ENCODE measurements at places on chromosomes 16 and 17.

DNA sequence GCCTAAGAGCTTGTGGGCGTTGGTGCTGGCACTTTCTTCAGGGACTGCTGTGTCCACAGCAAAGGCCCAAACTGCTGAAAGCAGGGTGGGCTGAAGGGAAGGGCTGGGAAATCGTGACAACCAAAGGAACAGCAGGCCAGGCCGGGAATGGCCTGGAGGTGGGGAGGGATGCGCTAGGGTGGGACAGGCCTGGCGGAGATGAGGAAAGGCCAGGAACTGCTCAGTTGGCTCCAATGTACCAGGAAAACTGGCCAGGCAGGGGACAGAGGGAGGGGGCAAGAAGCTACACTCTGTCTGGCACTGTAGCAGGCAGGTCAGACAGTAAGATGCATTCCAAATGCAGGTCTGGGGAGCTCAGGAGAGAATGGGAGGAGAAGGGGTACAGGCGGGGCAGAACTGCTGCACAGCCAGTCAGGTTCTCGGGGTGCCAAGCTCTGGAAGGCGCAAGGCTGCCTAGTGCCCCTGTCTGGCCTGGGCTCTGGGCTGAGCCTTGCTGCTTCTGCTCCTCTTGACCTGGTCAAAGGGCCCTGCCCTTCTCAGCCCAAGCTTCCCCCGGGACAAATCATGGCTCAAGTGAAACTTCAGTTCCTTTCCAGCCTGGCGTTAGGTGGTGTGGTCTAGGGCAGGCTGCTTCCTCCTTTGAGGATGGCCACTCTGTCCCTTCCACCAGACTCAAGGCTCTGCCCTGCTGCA lies 7.3 kb downstream of the PNMT start:
- no peak for DNase-seq
- H3K27ac ChIP-seq: peak overlapping the region; percentile 96
- H3K36me3 ChIP-seq: no peaks in the 10 kb centered on the region
- H3K4me1 ChIP-seq: peaks cover 10% of the 10 kb centered on the region
- H3K4me3 ChIP-seq: peak overlapping the region; percentile 74

DNA sequence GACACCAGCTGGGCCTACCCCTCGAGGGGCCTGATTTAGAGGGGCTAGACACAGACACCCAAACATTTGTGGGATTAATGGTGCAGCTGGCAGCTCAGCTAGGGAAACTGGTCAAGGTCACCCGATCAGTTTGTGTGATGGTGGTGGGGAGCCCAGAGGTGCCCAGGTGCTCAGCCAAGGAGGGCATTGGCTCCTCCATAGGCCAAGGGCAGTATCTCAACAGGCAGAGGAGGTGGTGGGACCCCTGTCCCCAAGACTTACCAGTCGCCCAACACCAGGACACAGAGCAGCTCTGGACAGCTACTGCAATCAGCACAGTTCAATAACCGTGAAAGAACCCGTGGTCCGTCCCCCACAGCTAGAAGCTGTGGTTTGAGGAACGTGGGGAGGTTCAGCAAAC lies 120.9 kb downstream of the C16orf78 start:
- DNase-seq: no peak
- peaks cover 19% of the 10 kb centered on the region for H3K4me1 ChIP-seq
- H3K27me3 ChIP-seq: no peaks in the 10 kb centered on the region
- no peak overlapping the region for H3K4me3 ChIP-seq
- H3K36me3 ChIP-seq: peaks cover 5% of the 10 kb centered on the region
- H3K27ac ChIP-seq: no peak overlapping the region

DNA sequence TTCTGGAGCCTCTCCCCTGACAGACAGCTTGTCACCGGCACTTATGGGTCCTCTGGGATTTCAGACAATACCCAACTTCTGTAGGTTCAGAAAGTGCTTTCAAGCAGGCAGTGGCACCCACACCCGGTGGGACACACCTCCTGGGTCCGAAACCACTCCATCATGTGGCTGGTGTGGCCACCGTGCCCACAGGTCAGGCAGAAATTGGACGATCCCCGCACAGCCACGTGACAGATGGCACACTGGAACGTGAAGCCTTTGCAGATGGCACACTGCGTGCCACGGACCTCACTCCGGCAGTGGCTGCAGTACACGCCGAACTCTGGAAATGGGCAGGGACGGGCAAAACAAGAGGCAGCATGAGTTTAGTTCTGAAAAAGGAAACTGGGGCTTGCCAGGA lies 99.5 kb upstream of the FA2H start:
- H3K4me3 ChIP-seq: no peak overlapping the region
- no peaks in the 10 kb centered on the region for H3K27me3 ChIP-seq
- no peak for DNase-seq
- H3K36me3 ChIP-seq: peaks cover 20% of the 10 kb centered on the region
- H3K27ac ChIP-seq: no peak overlapping the region
- no peaks in the 10 kb centered on the region for H3K4me1 ChIP-seq

DNA sequence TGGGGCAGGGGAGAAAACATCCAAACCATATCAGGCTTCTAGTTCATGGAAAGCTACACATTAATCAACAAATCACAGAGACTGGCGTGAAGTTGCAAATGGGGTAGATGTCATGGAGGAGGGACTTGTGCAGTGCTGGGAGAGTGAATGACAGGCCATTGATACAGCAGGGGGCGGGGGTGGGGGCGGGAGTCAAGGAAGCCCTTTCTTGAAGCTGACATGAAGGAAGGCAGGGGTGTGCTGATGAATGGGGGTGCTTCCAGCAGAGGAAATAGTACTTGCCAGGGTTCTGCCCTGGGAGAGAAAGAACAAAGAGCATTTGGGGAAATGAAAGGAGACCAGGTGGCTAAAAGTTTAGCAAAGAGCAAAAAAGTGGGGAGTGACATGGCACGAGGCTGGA lies 269.9 kb downstream of the SHISA9 start:
- H3K4me1 ChIP-seq: no peaks in the 10 kb centered on the region
- no peak overlapping the region for H3K4me3 ChIP-seq
- H3K27ac ChIP-seq: no peak overlapping the region
- peaks cover 5% of the 10 kb centered on the region for H3K27me3 ChIP-seq

DNA sequence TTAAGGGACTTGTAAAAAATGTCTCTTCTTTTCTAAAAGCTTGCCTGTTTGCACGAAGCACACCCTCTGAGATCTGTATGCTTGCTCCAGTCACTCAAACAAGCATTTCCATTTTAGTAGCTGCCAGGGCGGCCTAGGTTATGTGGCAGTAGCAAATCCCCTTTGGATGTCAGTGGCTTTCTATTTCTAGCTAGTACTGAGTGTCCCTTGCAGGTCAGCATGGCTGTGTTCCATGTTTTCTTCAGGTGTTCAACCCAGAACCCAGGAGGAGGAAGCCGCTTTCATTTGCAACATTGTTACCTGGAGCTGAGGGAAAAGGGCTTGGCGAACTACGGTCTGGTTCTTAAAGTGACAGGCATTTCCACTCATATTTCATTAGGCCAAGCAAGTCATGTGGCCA lies 36.4 kb downstream of the FOXL1 start:
- no peak overlapping the region for H3K27ac ChIP-seq
- no peak for DNase-seq

GRCh38 chr16:2853531-2854073 lies 4.4 kb downstream of the PRSS22 start:
- DNase-seq: no peak
- no peak overlapping the region for H3K4me3 ChIP-seq
- H3K36me3 ChIP-seq: peaks cover 9% of the 10 kb centered on the region
- no peak overlapping the region for H3K27ac ChIP-seq
- H3K4me1 ChIP-seq: no peaks in the 10 kb centered on the region

DNA sequence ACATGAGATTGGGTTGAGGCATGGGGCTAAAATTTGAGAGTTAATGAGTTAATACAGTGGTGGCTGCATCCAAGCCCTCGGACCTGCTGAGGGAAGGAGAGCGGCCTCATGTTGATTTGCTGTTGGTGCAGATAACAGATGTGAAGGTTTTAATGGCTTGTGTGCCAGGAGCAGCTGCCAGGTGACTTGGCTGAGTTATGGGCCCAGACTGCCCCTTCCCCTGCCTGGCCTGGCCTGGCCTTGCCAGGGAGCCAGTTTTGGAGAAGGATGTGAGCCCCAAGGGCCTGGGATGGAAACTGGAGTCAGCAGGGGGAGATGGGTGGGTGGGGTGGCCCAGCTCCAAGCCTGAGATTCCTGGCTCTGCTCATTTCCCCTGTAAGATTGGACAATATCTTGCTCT lies 230.1 kb downstream of the CBLN1 start:
- H3K27ac ChIP-seq: no peak overlapping the region
- no peaks in the 10 kb centered on the region for H3K4me1 ChIP-seq
- H3K4me3 ChIP-seq: no peak overlapping the region

GRCh38 chr17:61926826-61927207 lies 965 bp downstream of the INTS2 start:
- peak overlapping the region; percentile 92 for H3K27ac ChIP-seq
- DNase-seq: no peak
- peaks cover 3% of the 10 kb centered on the region for H3K36me3 ChIP-seq
- no peaks in the 10 kb centered on the region for H3K27me3 ChIP-seq

- H3K4me1 ChIP-seq: peaks cover 20% of the 10 kb centered on the region
- DNase-seq: no peak
- no peak overlapping the region for H3K4me3 ChIP-seq
- no peaks in the 10 kb centered on the region for H3K36me3 ChIP-seq
- H3K27me3 ChIP-seq: peaks cover 4% of the 10 kb centered on the region
- H3K27ac ChIP-seq: no peak overlapping the region
These were observed 405.5 kb upstream of the HSBP1 start for GRCh38 chr16:83402160-83402814.

GRCh38 chr16:84397090-84397489 lies 28.8 kb downstream of the ATP2C2 start:
- peaks cover 16% of the 10 kb centered on the region for H3K4me1 ChIP-seq
- no peak overlapping the region for H3K27ac ChIP-seq
- H3K36me3 ChIP-seq: peaks cover 5% of the 10 kb centered on the region
- DNase-seq: no peak

- peak within 1 kb of the TSS; percentile 86 for H3K27ac ChIP-seq
- H3K4me3 ChIP-seq: peak within 1 kb of the TSS; percentile 97
- H3K4me1 ChIP-seq: peaks cover 35% of the 10 kb centered on the region
- no peaks in the 10 kb centered on the region for H3K27me3 ChIP-seq
These were observed at the start of gene RMI2 for GRCh38 chr16:11345040-11345862. Gene RMI2 (plus strand): TSS chr16:11345459. CDS start chr16:11345472, 13 bp downstream.

- no peaks in the 10 kb centered on the region for H3K36me3 ChIP-seq
- no peaks in the 10 kb centered on the region for H3K4me1 ChIP-seq
- peaks cover 16% of the 10 kb centered on the region for H3K27me3 ChIP-seq
- no peak overlapping the region for H3K4me3 ChIP-seq
These were observed 12.5 kb upstream of the LYRM9 start for GRCh38 chr17:27905447-27906225.

GRCh38 chr16:89192956-89193575 lies 7.3 kb downstream of the SLC22A31 start:
- no peak overlapping the region for H3K27ac ChIP-seq
- peaks cover 17% of the 10 kb centered on the region for H3K27me3 ChIP-seq
- H3K36me3 ChIP-seq: no peaks in the 10 kb centered on the region
- H3K4me1 ChIP-seq: no peaks in the 10 kb centered on the region
- DNase-seq: no peak
- no peak overlapping the region for H3K4me3 ChIP-seq

- peaks cover 7% of the 10 kb centered on the region for H3K4me1 ChIP-seq
- no peak for DNase-seq
- H3K36me3 ChIP-seq: no peaks in the 10 kb centered on the region
These were observed 690 bp downstream of the NDE1 start for GRCh38 chr16:15650698-15651171.

DNA sequence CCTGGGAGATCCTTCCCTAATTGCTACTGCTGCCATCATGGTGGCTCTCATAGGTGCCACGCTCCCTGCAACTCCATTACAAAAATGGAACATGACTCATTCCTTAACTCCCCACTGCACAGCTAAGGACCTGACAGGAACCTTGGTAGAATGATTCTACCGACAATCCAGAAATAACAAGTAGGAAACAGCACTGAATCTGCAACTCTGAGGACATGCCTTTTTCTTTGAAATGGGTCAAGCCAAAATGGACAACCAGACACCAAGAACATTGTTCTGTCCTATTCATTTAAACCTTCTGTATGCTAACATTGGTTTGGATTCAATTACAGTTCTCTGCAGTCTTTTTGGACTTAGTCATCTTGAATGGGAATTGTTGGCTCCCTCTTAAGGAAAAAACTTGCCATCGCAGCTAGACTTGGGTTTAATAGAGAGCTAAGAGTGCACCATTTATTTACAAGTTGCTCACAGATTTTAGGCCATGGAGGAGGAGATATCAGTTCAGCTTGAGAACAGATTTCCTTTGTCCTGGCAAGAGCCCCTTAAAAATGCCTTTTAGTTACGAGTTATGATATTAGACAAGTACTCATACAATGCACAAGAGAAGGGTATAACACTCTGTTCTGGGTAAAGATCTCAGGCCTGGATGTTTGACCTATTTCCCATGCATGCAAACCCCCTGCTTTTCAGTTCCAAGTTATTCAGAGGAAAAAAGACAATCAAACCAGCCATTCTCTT lies 20.9 kb upstream of the NSRP1 start:
- no peaks in the 10 kb centered on the region for H3K4me1 ChIP-seq
- H3K27ac ChIP-seq: no peak overlapping the region
- no peak for DNase-seq
- peaks cover 33% of the 10 kb centered on the region for H3K27me3 ChIP-seq

DNA sequence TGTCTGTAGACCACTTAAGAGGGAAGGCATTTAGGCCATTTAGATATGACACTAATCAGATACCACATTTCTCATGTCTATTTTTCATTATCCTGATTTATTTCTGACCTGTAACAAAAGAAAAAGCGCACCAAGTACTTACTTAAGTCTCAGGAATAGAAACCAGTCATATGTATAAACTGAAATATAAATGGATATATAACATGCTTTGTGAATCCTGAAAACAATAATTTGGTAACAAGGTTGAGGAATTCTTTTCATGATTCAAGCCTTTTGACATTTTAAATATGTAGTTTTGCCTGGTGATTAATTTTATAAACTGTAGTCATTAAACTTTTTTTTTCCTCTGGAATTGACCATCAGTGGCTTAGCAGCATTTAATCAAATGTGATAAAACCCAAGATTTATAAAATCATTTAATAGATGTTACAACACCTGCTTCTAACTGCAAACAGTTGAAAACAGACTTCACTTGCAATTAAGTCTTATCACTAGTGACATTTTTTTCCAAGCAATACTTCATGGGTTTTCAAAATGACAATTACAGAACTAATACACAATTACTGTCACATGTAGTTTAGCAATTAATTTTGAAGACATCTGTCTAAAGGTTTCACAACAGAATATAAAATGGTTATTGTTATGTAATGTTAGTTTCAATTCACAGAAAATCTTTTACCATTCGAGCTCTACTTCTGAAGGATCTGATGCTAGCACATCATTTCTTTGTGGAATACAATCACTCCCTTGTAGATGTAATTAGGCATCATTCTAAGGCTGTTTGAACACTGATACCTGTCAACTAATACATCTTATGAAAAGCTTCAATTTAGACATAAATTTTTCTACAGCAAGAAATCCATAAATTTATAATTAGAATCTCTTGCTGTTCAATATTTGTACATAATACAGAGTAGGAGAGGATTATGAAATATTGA lies 110.3 kb downstream of the TOX3 start:
- no peak overlapping the region for H3K27ac ChIP-seq
- H3K4me1 ChIP-seq: peaks cover 6% of the 10 kb centered on the region
- peaks cover 43% of the 10 kb centered on the region for H3K27me3 ChIP-seq
- no peak overlapping the region for H3K4me3 ChIP-seq

- H3K4me1 ChIP-seq: no peaks in the 10 kb centered on the region
- H3K36me3 ChIP-seq: no peaks in the 10 kb centered on the region
- no peak overlapping the region for H3K4me3 ChIP-seq
- DNase-seq: no peak
- no peaks in the 10 kb centered on the region for H3K27me3 ChIP-seq
These were observed 24.2 kb downstream of the ORC6 start for GRCh38 chr16:46713634-46714033.

All from type B pancreatic cell (in vitro differentiated cells).